Left colon (tissue), 2 donors: ENCODE measurements at places on chromosomes 5 and 9.

DNA sequence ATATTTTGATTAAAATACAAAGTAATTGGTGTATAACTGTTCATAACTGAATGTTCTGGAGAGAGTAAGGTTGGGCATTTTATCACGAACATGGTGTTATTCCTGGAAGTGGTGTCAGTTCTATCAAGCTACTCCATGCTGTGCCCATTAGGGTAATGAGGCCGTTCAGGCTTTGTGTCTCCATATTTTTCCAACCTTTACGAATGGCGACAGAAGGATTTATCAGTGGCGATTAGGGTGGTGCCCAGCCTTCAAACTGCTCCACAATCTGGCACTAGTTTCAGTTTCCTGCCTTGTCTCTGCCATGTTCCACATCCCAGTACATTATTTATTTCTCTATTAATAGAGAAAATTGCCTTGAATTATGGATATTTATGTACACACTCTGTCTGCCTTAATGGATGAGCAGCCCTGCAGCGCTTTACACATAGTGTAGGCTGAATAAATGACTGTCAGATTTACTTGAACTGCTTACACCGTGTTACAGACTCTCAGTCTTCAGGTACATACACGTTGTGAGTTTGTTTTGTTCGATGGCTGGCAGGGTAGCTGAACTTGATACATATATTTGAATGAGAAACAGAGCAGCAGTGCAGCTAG is 23.9 kb upstream of the TMC1 start:
- DNase-seq = no peak

DNA sequence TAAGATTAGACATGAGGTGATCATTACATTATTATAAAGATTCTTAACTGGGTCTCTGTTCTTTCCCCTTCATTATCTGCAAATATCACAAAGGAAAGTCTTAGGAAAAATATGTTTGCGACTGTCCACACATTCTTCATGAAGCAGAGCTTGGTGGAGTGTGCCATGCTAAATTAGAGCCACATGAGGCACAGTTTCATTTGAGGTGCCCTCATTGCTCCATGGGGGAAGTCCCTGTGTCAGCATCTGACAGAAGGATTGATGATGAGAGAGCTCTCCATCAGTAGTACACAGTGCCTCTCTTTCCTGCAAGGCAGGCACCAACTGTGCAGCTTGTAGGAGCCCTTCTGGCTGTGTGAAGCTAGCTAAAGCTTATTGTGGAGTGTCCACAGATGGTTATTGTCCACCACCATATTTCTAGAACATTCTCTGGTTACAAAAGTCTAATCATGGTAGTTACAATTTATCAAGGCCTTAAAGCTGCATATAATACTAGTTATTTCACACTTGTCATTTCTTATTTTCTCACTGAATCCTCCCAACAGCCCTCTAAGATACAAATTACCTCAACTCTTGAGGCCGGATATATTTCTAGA is 63.9 kb downstream of the C9orf152 start:
- DNase-seq = no peak

GRCh38 chr5:61649971-61650370 is 317.9 kb downstream of the ZSWIM6 start:
- DNase-seq = no peak

- DNase-seq = no peak
These were observed 135.1 kb downstream of the LHFPL2 start for GRCh38 chr5:78513441-78513840.

DNA sequence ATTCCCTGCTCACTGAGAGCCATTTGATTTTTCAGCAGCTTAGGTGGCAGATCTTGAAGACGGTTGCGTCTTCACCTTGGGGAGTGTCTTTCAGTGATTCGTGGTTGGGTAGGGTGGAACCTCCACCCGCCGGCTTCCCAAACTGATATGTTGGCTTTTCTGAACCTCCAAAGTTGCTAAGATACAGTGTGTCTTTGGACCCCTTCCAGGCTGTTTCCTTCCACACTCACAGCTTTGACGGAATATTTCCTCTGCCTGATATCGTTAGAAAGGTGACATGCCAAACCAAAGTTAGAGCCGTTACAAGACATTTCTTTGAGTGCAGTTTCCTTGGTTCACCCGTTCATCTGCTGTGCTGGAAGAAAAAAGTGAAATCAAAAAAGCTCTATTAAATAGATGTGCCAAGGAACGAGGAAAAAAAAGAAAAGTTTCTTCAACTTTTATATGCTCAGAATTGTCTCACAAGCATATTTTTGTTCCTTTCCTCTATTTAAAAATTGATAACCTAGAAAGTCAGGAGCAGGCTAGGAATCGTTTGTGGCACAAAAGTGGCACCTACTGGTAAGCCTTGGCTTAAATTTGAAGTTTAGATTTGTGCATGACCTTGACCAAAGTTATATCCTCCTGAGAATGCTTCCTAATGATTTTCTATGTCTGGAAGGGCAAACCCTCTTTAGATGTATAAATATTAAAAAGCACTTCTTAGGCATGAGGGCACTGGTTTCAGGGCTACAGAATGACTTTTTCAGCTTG is 270.7 kb upstream of the WWC1 start:
- DNase-seq = no peak

DNA sequence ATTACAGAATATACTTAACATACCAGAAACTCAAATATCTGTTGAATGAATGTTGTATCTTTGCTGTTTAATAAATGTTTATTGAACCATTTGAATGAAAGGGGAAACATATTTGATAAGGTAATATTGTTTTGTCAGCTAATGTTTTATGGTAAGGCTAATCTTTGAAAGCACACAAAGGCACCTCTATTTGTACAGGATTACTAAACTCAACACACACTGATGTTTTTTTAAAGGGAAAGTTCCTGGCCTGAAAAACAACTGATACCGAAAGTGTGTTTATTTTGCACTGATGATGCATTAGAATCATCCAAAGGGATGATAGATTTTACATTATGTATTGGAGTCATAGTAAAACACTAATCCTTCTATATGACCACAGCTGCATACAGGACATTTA is 82.5 kb downstream of the ADCY2 start:
- DNase-seq = no peak

GRCh38 chr5:5523066-5523505 is 100.6 kb downstream of the ICE1 start:
- DNase-seq = no peak

DNA sequence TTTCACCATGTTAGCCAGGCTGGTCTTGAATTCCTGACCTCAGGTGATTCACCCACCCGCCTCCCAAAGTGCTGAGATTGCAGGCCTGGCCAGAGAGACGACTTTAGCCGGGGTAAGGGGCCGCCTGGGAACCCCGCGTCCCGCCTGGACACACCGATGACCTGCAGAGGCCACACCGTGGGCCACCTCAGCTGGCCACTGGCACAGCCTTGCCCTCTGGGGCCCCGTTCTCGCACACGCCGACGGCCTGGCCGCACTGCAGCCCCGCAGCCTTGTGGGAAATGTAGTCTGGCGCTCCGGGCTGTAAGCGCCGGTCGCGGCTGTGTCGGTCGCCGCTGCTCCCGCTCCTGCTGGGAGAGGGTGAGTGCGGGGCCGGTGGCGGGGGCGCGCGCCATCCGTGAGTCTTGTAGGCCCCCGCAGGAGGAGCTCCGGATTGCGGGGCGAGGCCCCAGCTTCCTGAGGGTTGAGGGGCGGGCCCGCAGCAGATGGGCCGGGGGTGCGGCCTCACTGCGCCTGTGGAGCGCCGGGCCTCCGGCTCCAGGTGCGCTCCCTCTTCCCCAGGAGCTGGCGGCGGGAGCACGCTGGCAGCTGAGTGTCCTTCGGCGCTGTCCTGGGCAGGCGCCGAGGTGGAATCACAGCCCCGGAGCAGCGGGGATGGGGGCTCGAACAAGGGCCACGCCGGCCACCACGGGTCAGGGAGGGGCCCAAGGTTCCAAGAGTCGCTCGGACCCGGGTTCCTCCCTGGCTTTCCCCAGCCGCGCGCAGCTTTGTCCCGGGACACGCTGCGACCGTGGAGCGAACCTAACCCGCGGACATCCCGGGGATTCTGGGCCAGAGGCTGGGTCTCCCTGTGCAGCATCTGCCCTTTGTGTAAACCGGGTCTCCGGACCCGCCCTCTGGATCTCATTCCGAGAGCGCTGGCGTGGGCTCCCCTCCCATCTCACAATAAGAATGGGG is at the start of gene ZFP2:
Gene ZFP2 (plus strand): TSS at position 299 of the 957 bp plus-strand sequence. CDS start 35,401 bp downstream, outside the sequence.
- DNase-seq = peak; percentile 74

GRCh38 chr5:107235167-107235566 is 435.6 kb downstream of the EFNA5 start:
- no peak for DNase-seq

GRCh38 chr5:76736679-76737556 is 21.0 kb downstream of the F2R start:
- DNase-seq = no peak

GRCh38 chr9:3699883-3700282 is 174.1 kb upstream of the RFX3 start:
- no peak for DNase-seq

- no peak for DNase-seq
These were observed 52.6 kb downstream of the ALDH7A1 start for GRCh38 chr5:126542441-126542840.

DNA sequence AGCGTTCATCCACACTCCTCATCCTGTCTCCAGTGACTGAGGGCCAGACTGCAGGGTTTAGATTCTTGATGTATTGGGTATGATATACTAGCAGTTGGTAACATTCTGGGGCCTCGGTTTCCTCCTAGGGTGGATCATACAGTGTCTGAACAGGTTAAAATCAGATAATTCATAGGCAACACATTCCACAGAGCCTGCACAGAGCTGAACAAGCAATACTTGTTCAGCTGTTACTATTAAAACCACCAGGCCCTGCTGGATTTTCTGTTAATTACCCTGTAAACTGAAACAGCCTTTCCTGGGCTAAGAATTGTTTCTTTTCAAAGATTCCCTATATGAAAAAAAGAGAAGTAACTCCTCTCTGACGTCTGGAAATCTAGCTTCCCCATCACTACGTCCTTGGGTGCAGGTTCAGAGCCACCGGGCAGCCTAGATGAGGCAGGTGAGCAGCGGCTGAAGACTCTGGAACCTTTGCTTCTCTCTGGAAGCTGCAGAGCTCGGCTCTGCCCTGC is 1313.5 kb upstream of the WWC1 start:
- no peak for DNase-seq

DNA sequence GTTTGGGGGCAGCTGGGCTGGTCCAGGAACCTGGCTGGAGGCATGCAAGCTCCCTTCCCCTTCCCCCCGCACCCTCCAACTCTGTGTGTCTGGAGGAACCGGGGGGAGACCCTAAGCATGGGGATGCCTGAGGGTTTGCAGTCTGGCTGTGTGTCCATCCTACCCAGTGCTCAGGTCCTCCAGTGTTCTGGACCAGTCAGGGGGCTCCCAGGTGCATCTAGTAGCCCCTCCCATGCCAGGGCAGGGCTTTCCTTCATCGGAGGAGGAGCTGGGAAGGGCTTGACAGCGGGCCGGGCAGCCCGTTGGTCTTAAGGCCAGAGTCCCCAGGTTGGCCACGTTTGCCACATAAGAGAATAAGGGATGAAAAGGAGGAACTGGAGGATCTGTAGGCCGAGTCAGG is 62.6 kb upstream of the IGFBPL1 start:
- no peak for DNase-seq

- no peak for DNase-seq
These were observed 243.7 kb downstream of the MPDZ start for GRCh38 chr9:13035822-13036221.

- no peak for DNase-seq
These were observed 19.8 kb downstream of the SLC6A18 start for GRCh38 chr5:1244976-1245375.

DNA sequence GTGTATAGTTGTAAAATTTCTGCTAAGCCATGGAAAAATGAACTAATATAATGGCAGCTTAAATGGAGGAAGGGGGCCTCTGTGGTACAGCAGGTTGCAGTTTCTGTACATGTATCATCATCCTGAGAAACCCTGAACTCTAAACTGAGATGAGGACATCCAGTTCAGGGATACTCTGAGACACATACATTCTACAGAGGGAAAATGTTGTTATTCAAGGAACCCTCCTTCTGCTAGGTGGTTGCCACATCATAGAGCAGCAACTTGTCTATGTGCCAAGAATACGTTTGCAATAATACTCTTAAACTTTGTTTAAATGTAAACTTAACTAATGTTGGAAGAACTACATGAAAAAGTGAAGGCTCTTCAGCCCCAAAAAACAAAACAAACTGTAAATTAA is 1310.8 kb upstream of the WWC1 start:
- DNase-seq = no peak

DNA sequence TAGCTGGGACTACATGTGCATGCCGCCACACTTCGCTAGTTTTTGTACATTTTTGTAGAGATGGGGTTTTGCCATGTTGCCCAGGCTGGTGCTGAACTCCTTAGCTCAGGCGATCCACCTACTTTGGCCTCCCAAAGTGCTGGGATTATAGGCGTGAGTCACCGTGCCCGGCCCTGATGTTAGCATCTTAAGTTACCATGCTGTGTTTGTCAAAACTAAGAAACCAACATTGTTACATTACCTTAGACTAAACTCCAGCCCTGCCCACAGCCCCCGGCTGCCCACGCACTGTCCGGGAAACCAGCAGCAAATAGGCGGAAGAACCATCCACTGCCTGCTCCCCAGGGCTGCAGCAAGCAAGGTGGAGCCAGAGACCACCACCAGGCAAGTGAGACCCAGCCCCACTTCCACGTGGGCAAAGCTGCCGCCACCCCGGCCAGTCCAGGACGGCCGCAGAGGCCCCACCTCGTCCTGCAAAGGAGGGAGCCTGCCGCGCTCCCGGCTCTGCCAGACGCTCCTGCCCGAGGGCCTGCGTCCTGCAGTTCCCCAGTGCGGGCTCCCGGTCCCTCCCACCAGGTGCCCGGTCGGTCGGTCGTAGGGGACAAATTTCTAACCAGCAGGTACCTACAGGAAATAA is 35.7 kb upstream of the TXN start:
- DNase-seq = no peak

- DNase-seq = no peak
These were observed 60.8 kb downstream of the FGF18 start for GRCh38 chr5:171480239-171480638.

DNA sequence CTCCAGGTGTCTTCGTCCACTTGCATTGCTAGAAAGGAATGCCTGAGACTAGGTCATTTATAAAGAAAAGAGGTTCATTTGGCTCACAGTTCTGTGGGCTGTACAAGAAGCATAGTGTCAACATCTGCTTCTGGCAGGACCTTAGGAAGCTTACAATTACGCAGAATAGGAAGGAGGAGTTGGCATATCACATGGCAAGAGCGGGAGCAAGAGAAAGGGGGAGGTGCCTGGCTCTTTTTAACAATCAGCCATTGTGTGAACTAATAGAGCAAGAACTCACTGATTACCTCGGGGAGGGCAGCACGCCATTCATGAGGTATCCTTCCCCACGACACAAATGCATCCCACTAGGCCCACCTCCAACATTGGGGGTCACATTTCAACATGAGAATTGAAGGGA is 134.4 kb upstream of the EFNA5 start:
- DNase-seq = no peak

DNA sequence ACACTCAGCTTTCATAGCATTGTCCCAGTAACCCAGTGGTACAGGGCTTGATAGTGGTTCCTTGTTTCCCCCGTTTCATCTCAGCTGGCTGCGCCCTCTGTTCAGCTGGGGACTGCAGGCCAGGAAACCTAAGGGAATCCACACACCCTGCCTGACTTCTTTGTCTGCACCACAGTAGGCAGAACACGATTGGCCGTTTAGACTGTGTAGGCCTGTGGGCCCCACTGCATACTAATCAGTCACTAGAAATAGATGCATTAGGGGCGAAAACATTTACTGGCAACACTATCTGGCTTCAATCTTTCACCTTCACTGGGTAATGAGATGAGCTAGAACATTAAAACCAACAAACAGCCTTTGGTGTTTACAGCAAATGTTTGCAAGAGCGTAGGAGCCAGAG is 512.7 kb upstream of the BRINP1 start:
- DNase-seq = no peak

- DNase-seq = no peak
These were observed 472.9 kb upstream of the ACTBL2 start for GRCh38 chr5:57955511-57955910.
